ENCODE measurements at places on chromosomes 2 and 18. TPM values are rescaled to one million over a fixed set of nuclear protein-coding genes. Genes with fewer than 3 reads are reported as not detected.

- DNase-seq = peak; percentile 31
Observed at GRCh38 chr2:213227458-213227857, 56.8 kb upstream of the SPAG16 start.

DNA sequence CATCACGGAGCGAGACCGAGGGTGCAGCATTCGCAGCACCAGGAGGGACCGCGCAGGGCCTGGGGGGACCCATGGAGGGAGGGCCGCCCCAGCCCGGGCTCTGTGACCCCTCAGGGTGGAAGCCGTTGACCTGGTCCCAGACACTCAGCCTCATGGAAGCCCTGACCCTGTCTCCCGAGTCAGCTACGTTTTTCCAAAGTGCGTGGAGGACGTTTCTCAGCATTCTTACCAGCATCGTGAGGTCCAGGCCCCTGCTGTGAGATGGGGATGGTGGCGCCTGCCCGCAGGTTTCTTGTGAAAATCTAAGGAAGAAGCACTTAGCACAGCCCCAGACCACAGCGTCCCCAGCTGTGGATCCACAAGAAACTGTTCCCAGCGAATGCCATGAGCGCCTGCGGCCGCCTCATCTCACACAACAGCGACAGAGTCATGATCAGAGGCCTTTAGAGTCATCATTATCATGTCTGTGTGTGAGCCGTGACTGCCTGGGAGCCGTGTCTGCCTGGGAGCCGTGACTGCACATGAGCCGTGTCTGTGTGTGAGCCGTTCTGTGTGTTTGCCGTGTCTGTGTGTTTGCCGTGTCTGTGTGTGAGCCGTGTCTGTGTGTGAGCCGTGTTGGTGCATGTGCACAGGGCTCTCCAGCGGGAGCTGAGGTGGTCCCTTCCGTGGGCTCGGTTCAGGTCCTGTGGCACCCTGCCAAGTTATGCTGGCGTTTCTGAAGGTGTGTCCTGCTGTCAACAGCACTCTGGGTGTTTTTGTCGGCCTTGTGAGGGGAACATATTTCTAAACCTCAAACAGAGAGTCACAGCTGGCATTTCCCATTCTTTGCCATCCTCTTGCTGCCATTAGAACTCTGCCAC lies 49.2 kb upstream of the KCNG2 start:
- no peak for DNase-seq

DNA sequence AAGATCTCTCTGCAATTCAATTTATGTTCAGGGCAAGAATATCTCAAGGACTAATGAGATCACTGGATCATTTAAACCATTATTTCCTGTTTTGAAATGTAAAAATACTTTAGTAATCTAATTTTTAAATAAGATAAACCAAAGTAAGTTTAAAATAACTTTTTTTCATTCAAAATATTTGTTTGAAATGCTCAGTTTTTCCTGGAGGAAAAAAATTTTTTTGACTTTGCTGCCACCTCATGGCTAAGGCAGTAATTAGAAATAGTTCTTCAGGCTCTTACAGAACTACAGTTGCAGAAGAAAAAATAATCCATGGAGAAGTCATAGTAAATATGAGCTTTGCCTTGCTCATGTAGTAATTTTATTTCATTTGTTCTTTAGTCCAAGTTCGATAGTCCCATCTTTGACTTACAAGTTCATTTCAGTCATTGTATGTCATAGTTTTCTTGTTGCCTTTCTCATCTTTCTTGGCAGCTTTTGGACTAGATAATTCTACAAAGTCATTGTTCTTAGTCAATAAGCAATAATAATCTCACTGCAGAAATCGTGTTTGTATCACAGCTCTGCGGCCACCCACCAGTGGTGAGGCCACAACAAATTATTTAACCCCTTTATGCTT lies 127.4 kb downstream of the DPP4 start:
- DNase-seq = peak; percentile 41

GRCh38 chr18:5419030-5419429 lies 123.5 kb upstream of the ZBTB14 start:
- DNase-seq = no peak

The CTIF gene
- total RNA-seq = 19.7 TPM

The CRYGA gene
- not detected for total RNA-seq

The HRH4 gene
- not detected for total RNA-seq

- DNase-seq = no peak
Observed at GRCh38 chr2:143261986-143262385, 132.8 kb downstream of the ARHGAP15 start.

The PSMA8 gene
- total RNA-seq = 0.15 TPM

The LRP1B gene
- total RNA-seq = not detected

- DNase-seq = no peak
Observed at GRCh38 chr2:54048117-54048785, 67.2 kb upstream of the ACYP2 start.

GRCh38 chr2:30792521-30792920 lies 14.7 kb downstream of the CAPN13 start:
- no peak for DNase-seq

GRCh38 chr2:213122725-213123124 lies 28.7 kb downstream of the IKZF2 start:
- DNase-seq = no peak

The HOXD3 gene
- 0.30 TPM for total RNA-seq

DNA sequence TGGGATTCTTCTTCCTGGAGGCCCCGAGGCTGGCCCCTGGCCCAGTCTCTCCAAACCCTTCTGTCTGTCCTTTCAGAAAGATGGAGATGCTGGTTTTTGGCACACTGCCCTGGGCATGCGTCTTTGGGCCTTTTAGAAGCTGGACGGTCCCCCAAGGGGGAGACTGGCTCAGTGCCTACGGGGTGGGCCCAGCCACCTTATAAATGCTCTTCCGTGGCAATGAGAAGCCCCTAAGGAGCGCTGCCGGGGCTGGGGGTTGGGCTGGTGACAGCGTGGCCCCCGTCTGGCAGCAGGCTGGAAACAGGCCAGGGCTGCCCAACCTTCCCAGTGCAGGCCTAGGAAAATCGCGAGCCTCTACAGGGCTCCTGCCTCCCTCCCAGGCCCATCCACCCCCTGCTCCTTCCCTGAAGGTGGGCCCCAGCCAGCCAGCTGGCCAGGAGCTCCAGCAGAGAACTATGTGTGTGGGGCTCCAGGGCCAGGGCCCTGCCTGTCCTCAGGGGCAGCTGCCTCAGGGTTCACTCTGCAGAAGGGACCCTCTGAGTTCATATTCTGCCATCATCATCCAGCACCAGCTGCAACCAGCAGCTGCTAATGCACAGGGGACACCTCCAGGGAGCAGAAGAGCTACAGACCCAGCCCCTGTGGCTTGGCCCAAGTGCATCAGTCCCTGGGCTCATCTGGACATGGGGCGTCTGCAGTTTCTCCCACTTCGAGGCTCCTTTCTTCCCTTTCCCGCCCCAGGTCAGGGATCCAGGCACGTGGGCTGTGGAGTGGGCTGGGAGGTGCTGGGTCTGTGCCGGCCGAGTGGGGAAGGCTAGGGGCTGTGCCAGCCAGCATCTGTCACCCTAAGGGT lies 107.6 kb upstream of the OTOS start:
- no peak for DNase-seq

The NEURL3 gene
- total RNA-seq = 1.1 TPM

GRCh38 chr2:68190991-68191731 lies 33.5 kb downstream of the PNO1 start:
- DNase-seq = peak; percentile 57

The NYAP2 gene
- 2.3 TPM for total RNA-seq

- DNase-seq = peak; percentile 58
Observed at GRCh38 chr2:105545730-105546627, 147.1 kb upstream of the FHL2 start.

DNA sequence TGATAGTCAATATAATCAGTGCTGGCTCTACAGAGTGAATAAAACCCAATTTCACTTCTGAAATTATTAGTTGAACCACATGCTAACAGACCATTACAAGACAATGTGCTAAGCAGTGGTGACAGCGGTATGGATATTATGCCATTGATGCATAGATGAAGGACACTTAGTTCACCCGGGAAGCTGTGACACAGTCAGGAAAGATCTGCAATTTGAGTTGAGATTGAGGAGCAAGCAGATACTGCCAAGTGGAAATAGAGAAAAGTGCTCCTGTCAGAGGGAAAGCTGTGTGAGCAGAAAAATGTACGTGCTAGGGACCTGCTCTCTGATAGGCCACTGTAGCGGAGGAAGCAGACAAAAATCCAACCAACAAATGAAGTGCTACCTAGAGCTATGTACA lies 529.5 kb upstream of the CDH2 start:
- DNase-seq = no peak

Measured in M059J (cell line).